Panc1 (cell line): ENCODE measurements at places on chromosomes 3 and 15. TPM values are rescaled to one million over a fixed set of nuclear protein-coding genes. Genes with fewer than 3 reads are reported as not detected.

DNA sequence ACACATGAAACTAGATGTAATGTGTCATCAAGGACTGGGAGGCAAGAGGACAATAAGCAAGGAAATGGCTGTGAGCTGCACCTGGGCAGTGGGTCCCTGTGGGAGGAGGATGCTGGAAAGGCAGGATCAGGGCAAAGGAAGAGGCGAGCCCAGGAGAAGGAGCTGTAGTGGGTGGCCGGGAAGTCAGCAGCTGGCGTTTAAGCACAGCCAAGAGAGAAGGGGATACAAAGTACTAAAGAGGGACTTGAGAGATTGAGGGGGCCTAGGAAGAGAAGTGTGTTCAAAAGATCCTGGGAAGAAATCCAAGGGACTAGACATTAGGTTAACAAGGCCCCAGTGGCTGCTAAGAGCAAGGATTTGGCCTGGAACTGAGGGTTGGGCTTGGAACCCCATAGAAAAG lies 188.5 kb upstream of the SLC24A5 start:
- no peak for DNase-seq

- no peak for DNase-seq
Observed at GRCh38 chr15:50340416-50340815, 14.6 kb downstream of the GABPB1 start.

- no peak for DNase-seq
Observed at GRCh38 chr15:101579631-101580163, 72.5 kb downstream of the TM2D3 start.

- no peak for DNase-seq
Observed at GRCh38 chr3:180913581-180914404, 1.3 kb downstream of the FXR1 start.

- peak; percentile 69 for DNase-seq
Observed at GRCh38 chr15:50137330-50137761, 18.3 kb upstream of the ATP8B4 start.

GRCh38 chr3:139534992-139535879 lies 4.3 kb downstream of the RBP1 start:
- no peak for DNase-seq

DNA sequence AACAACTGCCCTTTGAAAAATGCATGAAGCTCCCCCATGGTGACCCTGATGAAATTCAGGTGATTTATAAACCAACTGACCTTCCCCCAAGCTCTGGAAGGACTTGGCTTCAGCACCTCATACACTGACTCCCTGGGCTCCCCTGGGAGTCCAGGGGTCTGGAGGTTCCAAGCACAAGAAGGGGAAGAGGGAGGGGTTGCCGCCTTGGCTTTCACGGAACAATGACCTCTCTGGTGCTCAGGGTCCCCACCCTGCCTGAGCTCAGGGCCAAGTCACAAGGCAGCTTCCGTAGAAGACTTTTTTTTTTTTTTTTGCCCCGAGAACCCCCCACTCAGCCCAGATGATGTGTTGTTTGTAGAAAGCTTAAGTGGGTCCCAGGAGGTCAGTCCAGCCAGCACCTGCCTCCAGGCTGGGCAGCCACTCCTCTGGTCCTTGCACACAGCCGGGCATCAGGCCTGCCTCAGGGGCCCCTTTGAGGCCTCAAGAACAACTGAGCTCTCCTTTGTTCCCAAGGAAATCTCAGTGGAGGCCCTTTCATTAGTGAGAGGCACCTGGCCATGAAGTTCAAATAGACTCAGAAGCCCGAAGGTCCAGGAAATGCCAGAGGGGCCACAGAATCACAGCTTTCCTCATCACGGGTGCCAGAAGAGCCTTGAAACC lies 14.0 kb upstream of the ALAS1 start:
- no peak for DNase-seq

- no peak for DNase-seq
Observed at GRCh38 chr15:28101201-28101600, 2.1 kb upstream of the OCA2 start.

DNA sequence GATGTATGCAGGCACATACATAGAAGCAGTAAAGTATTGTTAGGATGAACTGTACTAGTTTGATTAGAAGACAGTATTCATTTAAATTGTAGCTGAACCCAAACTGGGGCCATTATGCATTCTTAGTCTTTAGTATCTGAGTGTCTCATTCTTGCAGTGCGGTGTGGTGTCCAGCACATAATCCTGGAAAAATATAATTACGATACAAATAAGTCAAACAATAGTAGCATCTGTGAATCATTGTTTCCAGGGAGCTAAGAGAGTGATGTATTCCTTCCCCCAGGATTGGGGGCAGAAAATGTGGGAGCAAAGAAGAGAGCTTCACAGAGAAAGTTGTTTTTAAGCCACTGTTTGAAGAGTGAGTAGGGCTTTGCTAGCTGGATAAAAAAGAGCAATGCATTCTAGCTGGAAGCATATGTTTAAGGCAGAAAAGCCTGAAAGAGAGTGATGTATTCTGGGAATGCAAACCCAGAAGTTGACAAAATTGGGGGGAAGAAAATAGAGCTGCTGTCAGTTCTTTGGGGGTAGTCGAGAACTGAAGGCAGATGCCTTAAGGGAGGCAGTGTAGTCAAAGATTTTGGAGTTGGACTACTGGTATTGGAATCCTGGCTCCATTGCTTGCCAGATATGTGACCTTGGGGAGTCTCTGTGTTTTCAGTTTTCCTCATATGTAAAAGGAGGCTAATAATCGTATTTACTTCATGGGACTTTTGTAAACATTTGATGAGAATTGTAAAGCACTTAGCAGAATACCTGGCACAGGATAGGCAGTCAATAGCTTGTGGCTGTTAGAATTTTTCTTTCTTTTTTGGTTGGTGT lies 14.1 kb downstream of the SLMAP start:
- no peak for DNase-seq

DNA sequence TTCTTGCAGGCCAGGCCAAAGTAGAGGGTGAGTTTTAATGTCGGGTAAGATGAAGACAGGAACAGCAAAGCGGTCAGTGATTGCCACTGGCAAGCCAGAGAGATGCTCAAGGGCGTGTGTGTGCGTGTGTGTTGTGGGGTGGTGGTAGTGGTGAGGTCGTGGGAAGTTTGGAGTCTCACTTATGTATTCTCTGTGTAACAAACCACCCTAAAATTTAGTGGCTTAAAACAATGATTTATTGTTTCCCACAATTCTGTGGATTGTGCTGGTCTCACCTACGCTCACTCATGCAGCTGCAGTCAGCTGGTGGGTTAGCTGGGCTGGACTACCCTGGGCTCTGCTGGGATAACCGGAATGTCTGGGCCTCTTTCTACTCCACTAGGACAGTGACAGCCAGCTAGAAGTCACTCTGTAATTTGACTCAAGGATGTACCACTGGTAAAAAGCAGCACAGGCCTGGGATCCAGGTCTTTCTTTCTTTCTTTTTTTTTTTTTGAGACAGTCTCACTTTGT lies 50.9 kb upstream of the BHLHE40 start:
- DNase-seq: no peak

DNA sequence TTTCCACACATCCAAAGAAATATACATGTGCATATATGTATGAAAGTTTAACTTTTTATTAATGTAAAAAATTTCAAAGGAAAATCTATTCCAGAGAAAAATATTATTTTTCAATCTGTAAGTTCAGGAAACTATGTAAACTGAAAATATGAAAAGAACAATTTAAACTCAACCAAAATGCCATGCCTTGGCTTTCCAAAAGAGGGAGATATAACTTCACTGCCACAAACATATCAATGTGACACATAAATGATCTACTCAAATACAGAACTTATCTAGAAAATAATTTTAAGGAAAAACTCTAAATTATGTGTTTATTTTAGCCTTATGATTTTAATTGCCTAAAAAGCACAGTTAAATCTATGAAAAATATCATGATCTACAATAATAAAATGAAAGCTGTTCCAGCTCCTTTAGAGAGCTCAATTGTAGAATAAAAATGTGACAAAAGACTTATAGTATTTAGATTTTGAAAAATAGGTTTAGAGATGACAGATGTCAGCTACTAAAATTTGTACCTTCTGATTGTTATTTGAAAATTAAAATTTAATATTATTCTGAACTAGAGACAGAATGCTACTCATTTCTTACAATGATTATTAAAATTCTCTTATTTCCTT lies 94.8 kb downstream of the GBE1 start:
- DNase-seq: no peak

- no peak for DNase-seq
Observed at GRCh38 chr3:150495149-150495548, 51.1 kb downstream of the SERP1 start.

- DNase-seq: no peak
Observed at GRCh38 chr3:186053954-186054791, 54.7 kb downstream of the ETV5 start.

GRCh38 chr3:2793987-2794386 lies 316.2 kb downstream of the IL5RA start:
- DNase-seq: no peak

GRCh38 chr15:65115542-65115941 lies 542 bp upstream of the UBAP1L start:
- DNase-seq: no peak

GRCh38 chr3:157336252-157337009 lies 100.2 kb upstream of the PTX3 start:
- DNase-seq: no peak

GRCh38 chr3:15332405-15333098 lies at the start of gene SH3BP5:
SH3BP5 (minus strand) TSS chr3:15332586; CDS start chr3:15332408, 178 bp downstream.
- peak; percentile 4 for DNase-seq

DNA sequence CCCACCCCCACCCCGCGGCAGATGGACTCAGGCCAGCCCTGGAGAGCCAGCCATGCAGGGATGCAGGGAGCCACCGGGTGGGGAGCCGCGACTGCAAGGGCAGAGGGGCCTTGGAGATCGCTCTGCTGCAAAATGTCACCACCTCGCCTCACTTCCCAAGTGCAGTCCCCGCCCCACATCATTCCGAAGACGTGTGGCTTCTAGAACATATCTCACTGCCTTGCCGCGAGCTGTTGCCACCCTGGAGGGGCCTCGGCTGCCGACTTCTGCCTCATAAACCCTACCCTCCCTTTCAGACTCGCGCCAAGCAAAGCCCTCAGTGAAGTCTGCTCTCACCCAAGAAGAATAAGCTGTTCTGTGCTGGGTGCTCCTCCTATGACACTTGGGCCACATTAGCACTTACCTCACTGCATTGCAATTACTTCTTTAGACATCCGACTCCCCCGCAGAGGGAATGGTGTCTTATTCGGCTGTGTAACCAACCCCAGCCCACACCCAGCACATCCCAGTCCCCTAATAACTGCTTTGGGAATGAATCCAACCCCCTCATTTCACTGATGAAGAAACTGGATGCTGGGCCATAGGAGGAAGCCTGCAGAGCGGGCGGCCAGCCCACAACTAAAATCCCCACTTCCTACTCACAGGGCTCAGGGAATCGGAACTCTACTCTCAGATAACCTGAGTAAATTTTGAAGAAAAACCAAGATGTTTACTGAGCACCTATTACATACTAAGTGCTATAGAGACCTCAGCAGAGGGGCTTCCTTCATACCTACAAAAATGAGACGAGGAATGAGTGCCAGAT lies 8.6 kb downstream of the TLE3 start:
- no peak for DNase-seq

DNA sequence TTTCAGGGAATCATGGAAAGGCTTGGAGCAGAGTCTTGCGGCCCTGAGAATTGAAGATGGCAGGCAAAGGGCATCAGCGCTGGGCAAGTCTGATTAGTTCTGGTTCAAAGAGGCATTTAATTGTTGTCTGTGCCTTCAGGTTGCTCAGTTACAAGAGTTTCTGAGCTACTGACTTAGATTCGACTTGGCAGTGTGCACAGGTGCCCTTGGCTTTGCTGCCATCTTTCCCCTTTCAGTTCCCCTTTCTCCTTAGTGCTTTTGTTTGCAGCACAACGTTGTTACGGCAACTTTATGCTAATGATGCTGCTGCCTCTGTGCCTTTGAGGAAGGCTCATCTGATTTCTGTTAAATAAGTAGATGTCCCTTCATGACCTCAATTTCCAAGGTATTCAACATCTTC lies 12.5 kb downstream of the P2RY14 start:
- no peak for DNase-seq

DNA sequence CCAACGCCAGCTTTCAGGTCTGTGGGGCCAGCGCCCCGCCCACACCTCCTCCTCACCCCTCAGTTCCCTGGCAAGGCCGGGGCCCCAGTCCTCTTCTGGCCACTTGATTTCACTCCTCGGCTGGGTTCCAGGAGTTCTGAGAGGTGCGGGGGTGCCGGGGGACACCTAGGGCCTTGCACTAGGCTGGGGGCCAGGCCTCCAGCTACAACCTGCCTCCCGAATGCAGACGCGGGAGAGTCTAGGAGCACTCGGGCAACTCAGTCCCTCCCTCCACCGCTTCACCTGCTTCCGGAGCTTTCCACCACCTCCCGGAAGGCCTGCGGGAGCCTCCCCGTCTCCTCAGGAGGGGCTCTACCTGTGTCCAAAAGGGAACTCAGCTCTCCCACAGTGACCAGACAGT lies 35.6 kb downstream of the TNK2 start:
- no peak for DNase-seq

GRCh38 chr3:154979331-154979730 lies 100.8 kb upstream of the MME start:
- no peak for DNase-seq

GRCh38 chr15:45549541-45550220 lies 27.1 kb upstream of the SLC30A4 start:
- DNase-seq: no peak

DNA sequence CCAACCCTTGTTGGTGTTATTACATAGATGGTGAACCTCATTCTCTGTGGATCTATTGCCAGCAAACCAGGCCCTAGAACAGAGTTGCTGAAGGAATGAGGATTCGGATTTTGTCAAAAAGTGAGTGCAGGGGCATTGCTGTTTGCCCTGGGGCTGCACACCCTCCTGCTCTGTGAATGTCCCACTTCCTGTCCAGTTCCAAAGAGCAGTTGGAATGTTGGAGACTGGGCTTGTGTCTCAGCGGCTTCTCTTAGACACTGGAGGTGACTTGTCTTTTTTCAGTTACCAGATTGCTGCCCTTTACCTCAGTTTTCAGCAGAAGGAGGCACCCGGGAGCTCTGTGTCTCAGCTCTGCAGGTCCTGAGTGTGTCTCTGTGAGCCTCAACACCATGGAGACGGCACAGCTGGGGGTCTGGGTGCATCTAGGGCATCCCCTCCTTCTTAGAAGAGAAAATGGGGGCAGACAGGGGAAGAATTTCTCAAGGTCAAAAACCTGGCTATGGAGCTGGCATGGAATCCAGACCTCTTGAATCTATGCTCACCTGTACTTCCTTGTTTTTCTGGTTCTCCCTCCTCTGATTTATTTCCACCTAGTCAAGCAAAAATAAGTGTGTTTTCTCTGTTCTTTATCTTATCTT lies 46.3 kb downstream of the LIMD1 start:
- DNase-seq: no peak

- no peak for DNase-seq
Observed at GRCh38 chr15:92195241-92195640, 198.4 kb upstream of the ST8SIA2 start.

TAGLN3 gene
- total RNA-seq: not detected

MUSTN1 gene
- total RNA-seq: 0.49 TPM

CCDC50 gene
- total RNA-seq: 89.3 TPM

CDHR4 gene
- total RNA-seq: not detected

AMIGO3 gene
- total RNA-seq: 0.72 TPM

SEMA6D gene
- 0.03 TPM for total RNA-seq

C3orf85 gene
- total RNA-seq: not detected

TMEM108 gene
- 0.41 TPM for total RNA-seq

CHRM5 gene
- not detected for total RNA-seq

C15orf62 gene
- total RNA-seq: 0.33 TPM
